Daoy (cell line): ENCODE measurements at places on chromosomes 3 and 15. TPM values are rescaled to one million over a fixed set of nuclear protein-coding genes. Genes with fewer than 3 reads are reported as not detected.

The LRRC31 gene
- not detected in 2 replicates for total RNA-seq

The HESX1 gene
- 0.11 TPM in 1 of 2 replicates, not detected in the other for total RNA-seq

The HPS3 gene
- 19.1 and 19.5 TPM in 2 replicates for total RNA-seq

The FEZF2 gene
- total RNA-seq, result not detected in 2 replicates

The TRIM42 gene
- total RNA-seq, result not detected in 2 replicates

The PYGO1 gene
- total RNA-seq, result 3.8 and 9.8 TPM in 2 replicates

The SYNPR gene
- not detected in 2 replicates for total RNA-seq

The TF gene
- not detected in 2 replicates for total RNA-seq

The GPR87 gene
- 0.40 and 0.77 TPM in 2 replicates for total RNA-seq

The MAP6D1 gene
- 1.7 and 6.8 TPM in 2 replicates for total RNA-seq

The RHCG gene
- not detected in 2 replicates for total RNA-seq

The NTRK3 gene
- total RNA-seq, result 0.39 and 0.80 TPM in 2 replicates

The PLSCR2 gene
- total RNA-seq, result not detected in 2 replicates

The CCR9 gene
- total RNA-seq, result not detected in 2 replicates

The TMEM40 gene
- not detected in 2 replicates for total RNA-seq

The CISH gene
- total RNA-seq, result 0.46 TPM in 1 of 2 replicates, not detected in the other

The BTLA gene
- total RNA-seq, result not detected in 2 replicates

The FRMD4B gene
- 1.7 and 1.8 TPM in 2 replicates for total RNA-seq

The FOXB1 gene
- total RNA-seq, result 0.06 TPM in 1 of 2 replicates, not detected in the other

The SMCO1 gene
- not detected in 2 replicates for total RNA-seq

The USP13 gene
- 6.5 and 14.1 TPM in 2 replicates for total RNA-seq

The ETV5 gene
- total RNA-seq, result 48.0 and 53.0 TPM in 2 replicates

The CADPS gene
- not detected in 2 replicates for total RNA-seq

The NPTN gene
- total RNA-seq, result 63.4 and 69.0 TPM in 2 replicates

The SELENOS gene
- 68.7 and 88.6 TPM in 2 replicates for total RNA-seq

The ATP10A gene
- 2.5 and 7.5 TPM in 2 replicates for total RNA-seq

The HTR3E gene
- not detected in 2 replicates for total RNA-seq

The VIPR1 gene
- total RNA-seq, result 19.3 and 31.7 TPM in 2 replicates

The NOX5 gene
- total RNA-seq, result not detected in 2 replicates

The CYP1A1 gene
- 0.92 and 3.8 TPM in 2 replicates for total RNA-seq

The ZMAT3 gene
- 2.7 and 4.3 TPM in 2 replicates for total RNA-seq

The GOLGA6L7 gene
- not detected in 2 replicates for total RNA-seq

The ANKUB1 gene
- not detected in 2 replicates for total RNA-seq

The ZNF80 gene
- total RNA-seq, result not detected in 2 replicates

The RAB27A gene
- 6.5 and 9.7 TPM in 2 replicates for total RNA-seq

The LMAN1L gene
- total RNA-seq, result not detected in 2 replicates

The IQCH gene
- total RNA-seq, result 3.2 and 10.7 TPM in 2 replicates

The TMEM207 gene
- total RNA-seq, result not detected in 2 replicates

The DUOX1 gene
- total RNA-seq, result 0.03 and 0.17 TPM in 2 replicates

The CKMT1B gene
- total RNA-seq, result 3.4 and 6.5 TPM in 2 replicates

The IL1RAP gene
- total RNA-seq, result 11.3 and 11.8 TPM in 2 replicates

The PROS1 gene
- total RNA-seq, result 5.9 and 8.3 TPM in 2 replicates

The GNB4 gene
- 42.4 and 47.8 TPM in 2 replicates for total RNA-seq
